ENCODE measurements at places on chromosomes 7 and 10.

- DNase-seq = no peak
Observed at GRCh38 chr10:23522345-23522744, 83.5 kb downstream of the OTUD1 start.

DNA sequence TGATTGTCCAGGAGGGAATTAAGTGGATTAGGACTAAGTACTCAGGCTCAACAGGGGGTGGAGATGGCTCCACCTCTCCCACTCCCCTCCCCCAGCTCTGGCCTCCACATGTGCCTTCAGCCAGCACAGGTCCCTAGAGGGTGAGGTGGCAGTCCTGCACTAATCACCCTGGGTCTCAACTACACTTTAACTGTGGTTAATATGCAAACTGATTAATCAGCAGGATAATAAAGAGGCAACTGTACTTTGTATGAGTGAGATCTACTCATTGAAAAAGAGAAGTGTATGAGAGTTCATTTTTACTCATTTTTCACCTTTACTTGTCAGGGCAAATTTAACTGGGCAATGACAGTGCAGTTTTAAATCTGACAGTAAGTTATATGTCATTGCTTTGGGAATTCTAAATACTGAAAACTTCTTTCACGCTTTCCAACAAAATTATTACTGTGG lies 223.8 kb upstream of the CCDC6 start:
- DNase-seq = no peak

GRCh38 chr10:43120116-43120928 lies 17.9 kb upstream of the CSGALNACT2 start:
- no peak for DNase-seq

GRCh38 chr7:111043561-111043960 lies 47.4 kb upstream of the LRRN3 start:
- no peak for DNase-seq

GRCh38 chr7:27897001-27897400 lies 157.0 kb downstream of the TAX1BP1 start:
- DNase-seq = no peak

- DNase-seq = no peak
Observed at GRCh38 chr10:61594430-61594829, 68.3 kb upstream of the CABCOCO1 start.

DNA sequence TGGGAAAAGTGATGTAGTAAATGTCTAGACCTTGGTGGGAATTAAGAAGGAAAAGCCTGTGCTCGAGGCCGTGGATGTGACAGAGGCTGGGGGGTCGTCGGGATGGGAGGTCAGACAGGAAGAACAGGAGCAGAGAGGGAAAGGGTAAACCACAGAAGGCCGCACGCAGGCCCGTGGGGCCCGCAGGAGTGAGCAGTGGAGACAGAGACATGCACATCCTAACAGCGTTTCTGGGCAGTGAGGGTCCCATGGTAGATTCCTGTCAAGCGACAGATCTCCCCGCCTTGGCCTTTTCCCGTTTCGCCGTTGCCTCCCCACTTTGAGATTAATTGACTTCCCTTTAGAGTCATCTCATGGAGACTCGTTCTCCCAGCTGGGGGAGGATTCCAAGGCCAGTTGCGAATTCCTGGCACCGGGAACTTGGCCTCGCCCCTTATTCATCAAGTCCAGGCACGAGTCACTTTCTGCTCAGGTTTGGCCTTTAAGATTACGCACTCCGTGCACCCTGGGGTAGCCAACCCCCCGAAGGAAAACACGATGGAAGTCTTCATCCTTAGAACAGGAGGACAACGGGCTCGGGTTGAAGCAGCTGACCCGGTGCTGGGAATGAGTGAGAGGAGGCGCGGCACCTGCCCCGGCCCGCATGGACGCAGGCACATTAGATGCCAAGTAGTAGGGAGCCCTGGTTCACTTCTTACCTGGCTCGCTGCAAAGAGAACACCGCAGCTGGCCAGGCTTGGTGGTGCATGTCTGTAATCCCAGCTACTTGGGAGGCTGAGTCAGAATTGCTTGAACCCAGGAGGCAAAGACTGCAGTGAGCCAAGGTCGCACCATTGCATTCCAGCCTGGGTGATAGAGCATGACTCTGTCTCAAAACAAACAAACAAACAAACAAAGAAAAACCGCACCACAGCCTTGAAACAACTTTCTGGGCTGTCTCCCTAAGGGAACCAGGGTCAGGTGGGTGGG lies 315.2 kb upstream of the SHH start:
- no peak for DNase-seq

DNA sequence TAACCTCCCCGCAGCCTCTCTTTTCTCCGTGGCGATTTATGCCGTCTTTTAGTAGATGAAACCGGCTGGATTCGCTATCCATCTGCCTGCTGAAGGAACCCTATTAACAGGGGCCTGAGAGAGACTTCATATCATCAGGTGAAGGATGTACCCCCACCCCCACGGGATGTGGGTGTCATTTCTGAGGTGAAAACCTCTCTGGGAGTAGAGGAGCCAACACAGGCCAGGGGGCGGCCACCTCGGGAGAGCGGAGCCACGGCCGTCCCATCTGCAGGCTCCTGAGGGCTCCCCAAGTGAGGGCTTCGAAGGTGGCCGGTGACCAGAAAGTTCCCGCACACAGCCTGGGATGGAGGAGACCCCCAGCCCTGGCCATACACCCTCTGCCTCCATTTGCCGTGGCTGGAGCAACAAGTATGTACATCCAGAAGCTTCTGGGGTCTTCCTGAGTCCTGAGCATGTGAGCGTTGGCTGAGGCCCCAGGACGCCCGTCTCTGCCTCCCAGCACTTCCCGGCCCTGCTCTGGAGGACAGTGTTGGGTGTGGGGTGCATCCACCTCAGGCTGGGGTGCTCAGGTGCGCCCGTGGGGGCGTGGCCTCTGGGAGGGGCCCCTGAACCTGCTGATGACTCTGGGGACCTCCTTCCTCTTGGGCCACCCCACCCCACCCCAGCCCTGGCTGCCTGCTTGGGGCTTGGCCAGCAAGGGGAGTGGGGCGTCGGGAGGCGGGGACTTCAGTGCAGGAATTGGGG lies 84.7 kb downstream of the NKX6-2 start:
- DNase-seq = no peak

GRCh38 chr7:132486274-132486610 lies 90.0 kb downstream of the PLXNA4 start:
- DNase-seq = no peak

- DNase-seq = no peak
Observed at GRCh38 chr10:30176182-30176581, 116.8 kb upstream of the JCAD start.

DNA sequence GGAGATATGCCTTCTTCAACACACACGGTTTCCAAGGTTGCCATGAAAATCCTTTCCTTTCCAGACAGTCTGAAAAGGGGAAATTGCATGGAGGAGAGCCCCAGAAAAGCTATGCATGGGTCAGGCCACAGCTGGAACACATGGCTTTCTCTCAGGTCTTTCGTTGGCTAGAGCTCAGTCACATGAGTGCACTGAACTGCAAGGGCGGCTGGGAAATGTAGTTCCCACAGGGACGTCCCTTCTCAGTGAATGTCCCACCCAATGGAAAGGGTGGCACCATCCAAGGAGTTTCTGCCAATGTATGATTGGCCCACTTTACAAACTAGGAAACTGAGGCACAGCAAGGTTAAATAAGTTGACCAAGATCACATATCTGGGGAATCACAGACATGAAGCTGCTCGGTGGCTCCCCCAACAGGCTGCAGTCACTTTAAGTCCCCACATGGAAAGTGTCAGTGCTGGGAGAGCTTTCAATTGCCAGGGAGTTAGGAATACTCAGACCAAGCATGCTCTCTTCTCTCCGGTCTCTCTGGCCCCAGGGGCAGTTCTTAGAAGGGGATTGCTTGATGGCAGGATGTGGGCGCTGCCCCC lies 571.3 kb downstream of the GLRX3 start:
- DNase-seq = no peak

DNA sequence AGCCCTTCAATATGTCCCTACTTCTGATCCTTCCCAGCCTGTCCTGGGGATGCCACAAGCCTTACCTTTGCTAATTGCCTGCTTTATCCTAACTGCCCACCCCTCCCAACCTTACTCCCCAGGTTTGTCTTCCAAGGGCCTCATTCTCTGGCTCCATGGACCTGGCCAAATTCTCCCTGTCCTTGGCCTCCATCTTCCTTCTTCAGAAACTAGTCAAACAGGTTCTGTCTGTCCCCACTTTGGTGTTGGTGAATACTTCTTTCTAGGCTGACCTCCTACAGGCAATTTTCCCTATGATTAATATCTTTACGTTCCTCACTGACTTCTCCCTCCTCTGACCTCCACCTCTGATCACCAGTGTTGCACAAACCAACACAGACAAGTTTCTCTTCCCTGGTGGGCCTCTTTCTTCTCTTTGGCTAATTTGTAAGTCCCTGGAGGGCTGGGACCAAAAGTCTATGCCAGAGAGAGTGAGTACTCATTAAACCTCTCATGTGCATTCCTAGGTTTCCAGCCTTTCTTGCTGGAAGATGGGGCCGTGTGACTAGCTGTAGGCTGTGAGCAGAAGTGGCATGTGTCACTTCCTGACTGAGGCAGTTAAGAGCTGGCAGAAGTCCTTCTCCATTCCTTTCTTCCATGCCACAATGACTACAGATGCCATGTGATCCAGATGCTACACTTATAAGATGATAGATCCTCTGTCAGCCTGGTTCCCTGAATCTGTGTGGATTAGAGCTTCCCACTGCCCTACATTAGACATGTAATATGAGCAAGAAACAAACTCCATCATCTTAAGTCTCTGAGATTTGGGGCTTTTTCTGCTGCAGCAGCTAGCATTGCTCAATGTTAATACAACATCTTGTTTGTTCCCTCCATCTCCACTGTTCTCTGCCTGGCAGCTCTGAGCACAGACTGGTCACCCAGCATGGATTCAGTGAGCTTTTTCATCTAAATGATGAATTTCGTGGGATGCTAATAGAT lies 382.7 kb downstream of the RPS24 start:
- DNase-seq = no peak

GRCh38 chr7:130649004-130649790 lies 19.4 kb downstream of the COPG2 start:
- no peak for DNase-seq

- peak; percentile 77 for DNase-seq
Observed at GRCh38 chr10:22580711-22581110, 133.7 kb downstream of the PIP4K2A start.

DNA sequence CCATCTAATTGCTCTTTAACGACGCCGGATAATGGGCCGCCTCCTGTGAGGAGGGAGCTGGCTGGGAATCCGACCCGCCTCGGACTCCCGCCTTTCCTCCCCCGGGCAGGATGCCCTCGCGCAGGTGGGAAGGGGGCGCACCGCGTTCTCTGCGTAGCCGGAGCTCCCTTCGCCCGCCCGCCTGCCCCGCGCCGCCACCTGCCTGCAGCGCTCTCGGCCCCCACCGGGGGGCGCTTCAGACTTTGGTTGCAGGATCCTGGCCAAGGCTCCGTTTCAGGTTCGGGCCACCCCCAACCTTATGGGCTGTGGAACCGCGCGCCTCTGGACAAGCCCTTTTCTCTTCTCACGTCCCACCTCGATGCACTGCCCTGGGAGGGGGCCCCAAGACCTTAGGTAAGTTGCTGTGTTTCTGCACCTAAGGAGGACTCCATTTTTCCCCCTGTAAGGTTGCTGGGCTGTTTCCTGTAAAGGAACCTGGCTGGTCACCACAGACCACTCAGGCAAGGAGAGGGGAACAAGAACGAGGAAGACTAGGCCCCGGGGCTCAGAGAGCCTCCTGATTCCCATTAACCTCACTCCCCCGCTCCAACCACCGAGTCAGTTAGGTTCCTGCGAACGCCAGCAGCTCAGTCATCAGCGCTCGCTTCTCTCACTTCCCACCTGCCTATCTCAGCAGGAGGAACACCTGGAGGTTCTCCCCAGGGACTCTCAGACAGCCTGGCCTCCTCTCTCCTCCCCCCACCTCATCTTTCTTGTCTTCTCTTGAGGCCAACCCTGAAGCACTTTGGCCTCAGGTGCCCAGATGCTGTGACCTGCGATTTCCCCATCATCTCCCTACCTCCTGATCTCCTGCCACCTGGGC lies 11.3 kb upstream of the KAZALD1 start:
- DNase-seq = peak; percentile 66

Measured in NCI-H345 (cell line).